Left colon (tissue), 2 donors: ENCODE measurements at places on chromosomes 3 and 15. TPM values are rescaled to one million over a fixed set of nuclear protein-coding genes. Genes with fewer than 3 reads are reported as not detected.

Gene OR4M2
- total RNA-seq, result not detected

Gene RASL12
- 9.2 TPM for total RNA-seq

Gene CHRFAM7A
- 2.0 TPM for total RNA-seq

Gene HYAL1
- 16.4 TPM for total RNA-seq

Gene FGD5
- 5.8 TPM for total RNA-seq

Gene LRRC31
- total RNA-seq, result 38.5 TPM

Gene SLC28A2
- 39.0 TPM for total RNA-seq

DNA sequence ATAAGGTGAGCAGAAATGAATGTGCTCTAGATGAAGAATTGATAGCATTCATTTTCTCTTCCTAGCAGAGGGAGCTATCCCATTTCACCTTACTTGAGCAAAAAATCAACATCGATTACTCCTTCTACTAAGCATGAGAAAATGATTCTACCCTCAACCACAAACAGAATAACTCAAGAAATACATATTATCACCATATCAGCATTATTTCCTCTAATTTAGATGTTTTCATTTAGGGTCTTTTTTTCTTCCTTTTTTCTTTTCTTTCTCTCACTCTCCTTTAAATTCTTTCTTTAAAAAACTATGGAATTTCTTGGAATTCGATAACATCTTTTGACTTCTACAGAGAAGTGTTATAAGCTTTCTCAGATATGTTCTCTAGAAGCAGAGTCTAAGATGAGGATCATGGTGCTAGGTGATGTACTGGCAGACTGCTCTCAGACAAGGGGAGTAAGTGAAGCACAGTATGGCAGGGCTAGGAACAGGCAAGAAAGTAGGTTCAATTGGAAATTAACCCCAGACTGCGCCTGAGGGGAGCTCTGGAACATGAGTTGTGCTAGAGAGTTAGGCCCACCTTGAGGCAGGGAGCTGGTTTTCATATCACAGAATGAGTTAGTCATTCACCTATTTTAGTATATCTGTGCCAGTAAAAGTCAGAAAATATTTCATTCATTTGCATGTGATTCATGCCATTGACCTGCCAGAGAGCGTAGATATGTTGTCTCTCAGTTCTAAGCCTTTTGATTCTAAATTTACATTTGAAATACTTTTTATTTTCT is 279.2 kb upstream of the KCNH8 start:
- DNase-seq, result no peak

GRCh38 chr3:156160647-156161046 is 40.3 kb downstream of the KCNAB1 start:
- no peak for DNase-seq

DNA sequence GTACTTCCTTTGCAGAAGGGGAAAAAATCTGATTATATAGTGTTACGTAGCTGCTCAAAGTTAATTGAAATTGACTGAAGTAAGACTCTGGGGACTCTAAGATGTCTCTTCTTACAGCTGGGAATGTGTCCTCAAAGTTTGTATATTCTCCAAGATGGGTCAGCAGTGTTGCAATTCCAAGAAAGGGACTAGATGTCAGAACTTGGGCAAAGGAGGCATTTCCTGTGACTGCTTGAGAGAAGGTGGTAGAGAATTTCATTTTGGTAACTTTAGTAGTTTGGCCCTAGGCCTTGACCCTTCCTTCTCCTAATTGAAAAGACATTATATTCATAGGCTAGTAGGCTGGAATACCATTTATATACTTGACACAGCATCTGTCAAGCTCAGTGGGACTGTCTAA is 33.9 kb downstream of the PTPRG start:
- no peak for DNase-seq

- DNase-seq, result no peak
These were observed 25.6 kb upstream of the GOLGA6L2 start for GRCh38 chr15:23472678-23473077.

- no peak for DNase-seq
These were observed 289.2 kb upstream of the LYSMD4 start for GRCh38 chr15:100022391-100022790.

GRCh38 chr3:71629711-71630110 is 46.2 kb upstream of the FOXP1 start:
- DNase-seq, result no peak

- DNase-seq, result no peak
These were observed 2.9 kb downstream of the ABHD5 start for GRCh38 chr3:43693594-43693993.

DNA sequence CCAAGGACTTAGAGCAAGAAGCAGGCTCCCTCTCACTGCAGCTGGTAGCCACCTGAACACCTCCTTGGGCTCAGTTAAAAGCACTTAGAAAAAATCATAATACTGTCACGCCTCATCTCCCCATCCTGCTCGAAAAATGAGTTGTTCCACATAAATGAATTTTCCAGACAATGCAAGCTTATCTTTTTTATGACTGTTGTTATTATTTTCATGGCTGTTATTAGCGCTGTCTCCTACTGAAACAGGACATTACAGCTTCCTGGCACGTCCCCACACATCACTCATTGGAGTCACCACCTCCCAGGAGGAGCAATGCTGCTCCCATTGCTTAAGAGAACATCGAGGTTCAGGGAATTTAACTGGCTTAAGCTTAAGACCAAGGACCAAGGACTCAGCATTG is 26.5 kb downstream of the CCDC33 start:
- DNase-seq, result no peak

- no peak for DNase-seq
These were observed 48.5 kb upstream of the PEX5L start for GRCh38 chr3:180085122-180085710.

GRCh38 chr15:41621200-41622193 is 38.7 kb upstream of the MGA start:
- DNase-seq, result peak; percentile 75
